ENCODE measurements at places on chromosomes 1 and 21. TPM values are rescaled to one million over a fixed set of nuclear protein-coding genes. Genes with fewer than 3 reads are reported as not detected.
A peak's percentile ranks its signal among the peaks of the same experiment; 100 is the strongest.

MTFR1L gene
- total RNA-seq = 38.3 TPM

GRCh38 chr1:43227143-43227764 is 42.5 kb upstream of the TMEM125 start:
- no peaks in the 10 kb centered on the region for H3K27me3 ChIP-seq
- H3K4me1 ChIP-seq = peaks cover 6% of the 10 kb centered on the region
- H3K27ac ChIP-seq = no peak overlapping the region
- peak; percentile 74 for DNase-seq

TNFRSF8 gene
- not detected for total RNA-seq

- no peak overlapping the region for H3K4me3 ChIP-seq
- DNase-seq = peak; percentile 70
- H3K27me3 ChIP-seq = no peaks in the 10 kb centered on the region
- H3K4me1 ChIP-seq = peaks cover 6% of the 10 kb centered on the region
Measured at GRCh38 chr1:53057127-53057526, 4.9 kb upstream of the PODN start.

All from fibroblast of lung (primary cell).